ENCODE measurements at places on chromosomes 3 and 15. TPM values are rescaled to one million over a fixed set of nuclear protein-coding genes. Genes with fewer than 3 reads are reported as not detected.

DNA sequence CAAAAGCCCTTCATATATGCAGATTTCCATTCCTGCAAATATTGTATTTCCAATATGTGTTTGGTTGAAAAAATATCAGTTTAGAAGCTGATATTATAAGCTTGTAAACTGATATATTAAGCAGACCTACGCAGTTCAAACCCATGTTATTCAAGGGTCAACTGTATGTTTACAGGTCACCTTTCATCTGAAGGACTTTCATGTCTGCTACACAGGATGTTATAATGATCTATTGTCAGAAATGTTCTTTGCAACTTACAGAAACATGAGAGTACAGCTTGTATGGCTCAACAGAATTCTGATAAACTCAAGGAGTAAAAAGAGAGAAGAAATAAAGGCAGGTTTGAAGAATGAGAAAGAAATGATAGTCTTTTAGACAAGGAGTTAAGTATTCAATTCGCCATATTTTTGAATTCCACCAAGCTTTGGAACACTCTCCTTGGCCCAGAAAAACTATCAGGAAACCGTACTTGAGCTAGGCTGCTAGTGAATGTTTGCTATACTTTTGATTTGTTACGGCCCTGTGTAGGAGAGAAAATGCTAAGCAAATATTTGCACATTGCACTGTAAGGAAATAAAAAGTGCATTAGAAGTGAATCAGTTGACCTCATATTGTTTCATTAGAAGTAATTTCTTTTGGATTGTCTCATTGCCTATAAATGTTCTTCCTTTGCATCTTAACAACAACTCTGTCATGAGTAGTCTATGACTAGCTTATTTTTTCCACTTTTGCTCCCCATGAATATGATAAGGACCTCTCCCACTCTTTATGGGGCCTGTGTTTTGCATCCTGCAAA is 81.2 kb downstream of the NEK11 start:
- DNase-seq, result no peak

GRCh38 chr3:169344465-169344864 is 319.0 kb downstream of the MECOM start:
- no peak for DNase-seq

- peak; percentile 93 for DNase-seq
These were observed 23.0 kb upstream of the MUC20 start for GRCh38 chr3:195697582-195698324.

DNA sequence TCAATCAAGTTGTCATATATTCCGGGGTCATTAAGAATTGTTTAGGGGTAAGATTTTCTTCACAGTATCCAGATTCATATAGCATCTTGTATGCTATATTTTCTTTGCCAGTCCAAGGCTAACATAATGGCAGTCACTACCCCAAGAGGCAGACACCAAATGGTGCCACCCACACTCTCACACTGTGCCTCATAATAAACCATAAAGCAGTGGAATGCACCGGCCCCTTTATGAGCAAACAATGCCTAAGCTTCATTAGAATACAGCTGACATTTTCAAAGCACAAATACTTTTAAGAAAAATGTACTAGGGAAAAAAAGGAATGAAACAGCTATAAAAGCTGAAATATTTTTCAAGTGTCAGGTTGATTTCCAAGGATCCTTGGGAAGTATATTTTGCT is 121.6 kb downstream of the TFDP2 start:
- no peak for DNase-seq

Gene UACA
- 40.7 TPM for total RNA-seq

Gene SLC9C1
- not detected for total RNA-seq

All from esophagus muscularis mucosa (tissue), 4 donors.